ENCODE measurements at places on chromosomes 5 and 9.
A peak's percentile ranks its signal among the peaks of the same experiment; 100 is the strongest.

- DNase-seq, result no peak
Measured at GRCh38 chr5:32909207-32909606, 198.1 kb downstream of the NPR3 start.

- no peak for DNase-seq
Measured at GRCh38 chr5:112956606-112957005, 20.0 kb upstream of the DCP2 start.

DNA sequence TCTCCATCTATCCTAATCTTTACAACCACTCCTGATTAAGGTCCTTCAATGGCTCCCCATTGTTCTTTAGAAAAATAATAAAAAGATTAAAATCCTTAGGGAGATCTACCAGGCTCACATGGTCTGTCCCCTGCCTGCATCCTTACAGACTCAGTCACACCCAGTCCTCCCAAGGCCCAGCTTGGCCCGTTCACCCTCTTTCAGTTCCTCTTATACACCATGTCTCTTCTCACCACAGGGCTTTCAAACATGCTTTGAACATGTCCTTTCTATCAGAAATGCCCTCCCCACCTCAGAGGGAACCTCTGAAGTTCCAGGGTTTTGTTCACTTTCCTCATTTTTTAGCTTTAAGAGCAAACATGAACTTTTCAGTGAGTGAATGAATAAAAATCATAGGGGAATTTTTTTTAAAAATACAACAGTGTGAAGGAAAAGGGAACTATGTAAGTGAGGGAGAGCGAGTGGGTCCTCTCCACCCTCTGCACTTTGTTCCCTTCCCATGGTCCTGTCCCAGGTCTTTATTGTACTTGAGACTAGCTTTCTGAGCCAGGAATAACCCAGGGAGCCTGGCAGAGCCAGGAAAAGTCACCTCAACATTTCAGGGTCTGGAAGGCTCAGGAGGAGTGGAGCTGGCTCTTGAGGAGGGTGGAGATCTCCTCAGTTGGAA, 55.3 kb downstream of the TRPC7 start:
- DNase-seq, result no peak

- DNase-seq, result no peak
Measured at GRCh38 chr9:136626740-136627642, 35.7 kb upstream of the EGFL7 start.

DNA sequence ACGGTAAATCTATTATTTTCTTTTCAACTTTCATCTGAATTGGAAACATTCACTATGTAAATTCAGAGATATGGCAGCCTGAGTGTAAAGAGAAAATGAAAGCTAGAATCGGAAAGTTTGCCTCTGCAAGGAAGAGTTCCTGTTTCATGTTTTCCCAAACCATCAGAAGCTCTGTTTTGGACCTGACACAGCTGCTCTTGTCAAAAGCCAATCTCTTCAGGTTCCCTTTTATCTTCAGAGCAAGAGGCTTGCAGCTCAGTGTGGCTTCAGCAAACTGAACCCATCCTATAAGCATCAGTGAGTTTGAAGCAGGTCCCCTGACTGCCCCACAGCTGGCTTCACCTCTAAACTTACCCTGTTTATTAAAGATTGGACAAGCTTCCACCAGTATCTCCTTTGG, 1099.7 kb downstream of the DTWD2 start:
- peak; percentile 11 for DNase-seq

DNA sequence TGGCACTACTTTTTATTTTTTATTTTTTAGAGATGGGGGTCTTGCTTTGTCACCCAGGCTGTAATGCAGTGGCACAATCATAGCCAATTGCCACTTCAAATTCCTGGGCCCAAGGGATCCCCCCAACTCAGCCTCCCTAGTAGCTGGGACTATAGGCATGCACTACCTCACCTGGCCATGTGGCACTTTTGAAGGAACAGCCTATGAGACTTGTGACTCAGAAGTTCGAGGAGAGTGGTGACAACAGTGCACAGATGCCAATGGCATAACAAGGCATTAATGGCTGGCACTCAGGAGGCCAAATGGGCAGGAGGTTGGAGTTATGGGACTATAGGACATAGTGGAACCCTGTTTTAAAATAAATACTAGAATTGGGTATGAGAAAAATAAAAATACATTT, 33.7 kb downstream of the ANKRD31 start:
- DNase-seq, result no peak

DNA sequence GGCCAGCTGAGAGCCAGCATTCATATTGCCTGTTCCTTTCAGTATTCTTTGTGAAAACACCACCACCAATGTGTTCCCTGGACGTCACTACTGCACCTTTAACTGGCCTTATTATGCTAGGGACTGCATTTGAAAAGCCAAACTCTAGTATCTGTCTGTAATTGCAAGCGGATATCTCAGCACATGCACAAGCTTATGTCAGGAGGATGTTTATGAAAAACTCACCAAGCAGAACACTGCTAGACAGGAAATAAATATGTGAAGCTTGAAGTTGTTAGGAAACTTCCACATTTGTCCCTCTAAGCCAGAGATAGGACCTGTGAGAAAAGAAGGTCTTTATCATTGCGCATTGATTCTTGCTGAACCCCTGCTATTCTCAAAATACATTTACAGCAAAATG, 135.4 kb upstream of the CCDC152 start:
- DNase-seq, result no peak

DNA sequence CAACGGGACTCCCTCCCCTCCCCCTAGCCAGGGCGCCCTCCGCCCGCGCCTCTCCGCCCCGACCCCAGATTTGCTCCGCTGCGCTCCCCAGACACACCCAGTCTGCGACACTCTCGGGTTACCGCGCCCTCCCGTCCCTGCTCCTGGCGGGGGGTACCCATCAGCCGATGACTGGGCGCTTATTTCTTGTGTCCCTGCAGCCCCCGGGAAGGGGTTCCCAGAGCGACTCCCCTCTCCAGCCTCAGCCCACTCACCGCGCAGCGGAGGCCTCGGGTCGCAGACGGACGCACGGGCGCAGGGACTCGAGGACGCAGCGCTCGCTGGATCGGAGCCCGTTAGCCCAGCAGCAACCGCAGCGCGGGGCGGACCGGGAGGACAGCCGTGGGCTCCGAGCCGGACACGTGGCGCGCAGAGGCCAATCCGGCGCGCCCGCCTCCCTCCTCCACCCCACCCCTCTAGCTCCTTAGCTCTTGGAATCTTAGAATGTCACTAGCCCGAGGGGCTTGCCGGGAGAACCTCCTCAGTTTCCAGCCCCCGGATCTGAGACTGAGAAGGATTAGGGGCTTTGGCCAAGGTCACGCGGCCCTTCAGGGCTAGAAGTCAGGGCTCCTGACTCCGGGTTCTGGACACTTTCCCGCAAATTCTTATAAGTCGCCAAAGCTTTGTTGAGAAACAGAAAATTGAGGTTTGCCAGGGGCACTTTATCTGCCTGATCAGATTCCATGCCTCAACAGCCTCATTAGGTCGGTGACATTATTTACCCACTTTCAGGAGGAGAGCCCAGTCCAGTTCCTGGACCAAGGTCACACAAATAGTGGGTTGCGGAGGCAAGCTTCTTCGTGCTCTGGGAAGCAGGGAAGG, at the start of gene ANXA6:
Gene ANXA6, minus strand, starts transcription at position 354 of the 861 bp plus-strand sequence. CDS start 9,878 bp downstream, outside the sequence.
- DNase-seq, result peak; percentile 76

DNA sequence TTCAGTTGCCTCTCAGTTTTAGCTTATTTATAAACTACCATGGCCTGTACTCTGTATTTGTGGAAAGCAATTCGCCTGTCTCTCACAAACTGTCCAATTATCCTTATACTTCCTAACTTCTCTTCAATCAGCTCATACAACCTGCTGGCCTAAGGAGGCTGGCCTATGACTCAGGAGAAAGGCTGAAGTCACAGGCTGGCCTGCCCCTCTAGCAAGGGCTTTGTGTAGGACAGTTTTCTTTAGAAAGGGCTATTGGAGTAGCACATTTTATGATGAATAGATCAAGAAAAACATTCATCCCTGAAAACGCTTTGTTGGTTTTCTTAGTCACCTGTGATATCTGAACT, 988.7 kb upstream of the ARRDC3 start:
- DNase-seq, result peak; percentile 87

GRCh38 chr5:136033234-136033633, 4.4 kb downstream of the TGFBI start:
- no peak for DNase-seq

DNA sequence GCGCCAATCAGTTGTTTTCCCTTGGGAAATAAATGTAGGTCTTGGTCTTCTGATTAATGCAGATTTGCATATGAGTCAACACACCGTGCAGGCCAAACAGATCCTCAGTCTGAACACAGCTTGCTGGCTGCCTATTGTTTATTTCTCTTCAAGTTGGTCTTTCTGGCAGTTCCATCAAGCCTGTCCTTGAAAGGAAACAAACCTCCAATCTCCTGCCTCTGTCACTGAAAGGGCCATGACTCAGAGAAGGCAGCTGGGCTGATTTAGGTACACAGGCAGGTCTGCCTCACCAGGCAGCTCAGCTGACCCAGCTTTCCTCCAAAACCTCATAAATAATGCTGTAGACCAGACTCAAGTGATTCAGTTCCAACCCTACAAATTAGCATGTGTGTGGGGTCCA, 175.9 kb downstream of the MAN2A1 start:
- no peak for DNase-seq

DNA sequence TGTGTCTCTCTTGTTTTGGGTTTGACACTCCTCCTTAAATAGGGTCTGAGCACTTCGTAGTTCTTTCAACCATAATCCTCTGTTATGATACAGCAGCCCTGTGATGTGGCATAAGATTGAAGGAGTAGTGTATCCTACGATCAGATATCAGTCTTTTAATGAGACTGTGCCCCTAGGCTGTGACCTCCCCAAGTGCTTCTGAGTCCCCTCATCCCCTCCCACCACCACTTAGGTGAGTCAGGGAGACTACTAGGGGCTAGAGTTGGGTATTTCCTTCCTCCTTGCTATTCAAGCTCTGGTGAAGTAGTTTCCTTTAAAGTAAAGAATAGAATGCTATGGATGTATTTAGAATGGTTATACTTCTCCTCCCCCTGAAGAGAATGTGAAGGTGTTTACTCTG, 637.2 kb upstream of the GRAMD2B start:
- no peak for DNase-seq

DNA sequence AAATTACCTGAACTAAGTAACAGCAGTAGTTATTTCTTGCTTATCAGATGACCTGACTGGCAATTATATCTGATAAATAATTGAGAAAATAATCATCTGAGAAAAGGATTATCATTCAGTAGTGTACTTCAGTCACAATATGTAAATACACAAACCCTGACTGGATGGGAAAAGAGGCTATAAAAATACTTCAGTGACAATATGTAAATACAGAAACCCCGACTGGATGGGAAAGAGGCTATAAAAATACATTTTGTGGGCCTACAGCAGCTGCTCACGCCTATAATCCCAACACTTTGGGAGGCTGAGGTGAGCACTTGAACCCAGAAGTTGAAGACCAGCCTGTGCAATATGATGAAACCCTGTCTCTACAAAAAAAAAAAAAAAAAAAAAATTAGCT, 11.1 kb downstream of the UBAP2 start:
- DNase-seq, result no peak

DNA sequence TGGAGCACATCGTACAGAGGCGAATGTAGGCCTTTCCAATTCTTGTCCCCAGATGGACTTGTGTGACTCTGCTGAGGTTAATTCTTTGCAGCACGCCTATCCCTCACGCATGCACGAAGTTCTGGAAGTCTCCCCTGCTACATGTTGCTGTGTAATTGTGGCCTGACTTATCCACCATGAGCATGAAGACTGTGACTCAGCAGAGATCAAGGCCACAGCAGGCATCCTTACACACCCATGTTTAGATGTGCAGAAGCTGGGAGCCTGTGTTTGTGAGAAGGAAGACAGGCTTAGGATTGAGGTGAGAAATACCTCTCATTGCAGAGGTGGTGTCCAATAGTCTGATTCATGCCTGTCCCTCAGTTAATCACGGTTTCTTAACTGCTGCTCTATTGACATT, 135.6 kb downstream of the ICE1 start:
- DNase-seq, result no peak

GRCh38 chr9:77210116-77210515, 32.8 kb downstream of the VPS13A start:
- peak; percentile 14 for DNase-seq

DNA sequence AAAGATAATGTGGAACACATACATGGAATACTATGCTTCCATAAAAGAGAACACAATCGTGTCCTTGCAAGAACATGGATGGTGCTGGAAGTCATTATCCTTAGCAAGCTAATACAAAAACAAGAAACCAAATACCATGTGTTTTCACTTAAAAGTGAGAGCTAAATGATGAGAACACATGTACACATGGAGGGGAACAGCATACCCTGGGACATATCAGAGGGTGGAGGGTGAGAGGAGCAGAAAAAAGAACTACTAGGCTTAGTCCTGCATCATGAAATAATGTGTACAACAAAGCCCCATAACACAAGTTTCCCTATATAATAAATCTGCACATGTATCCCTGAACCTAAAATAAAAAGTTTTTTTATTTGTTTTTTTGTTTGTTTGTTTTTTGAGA, 855.5 kb upstream of the NUDT12 start:
- no peak for DNase-seq

GRCh38 chr9:119802621-119803020, 433.4 kb upstream of the BRINP1 start:
- no peak for DNase-seq

All from ACHN (cell line).